ENCODE measurements at places on chromosomes 2 and 18.

DNA sequence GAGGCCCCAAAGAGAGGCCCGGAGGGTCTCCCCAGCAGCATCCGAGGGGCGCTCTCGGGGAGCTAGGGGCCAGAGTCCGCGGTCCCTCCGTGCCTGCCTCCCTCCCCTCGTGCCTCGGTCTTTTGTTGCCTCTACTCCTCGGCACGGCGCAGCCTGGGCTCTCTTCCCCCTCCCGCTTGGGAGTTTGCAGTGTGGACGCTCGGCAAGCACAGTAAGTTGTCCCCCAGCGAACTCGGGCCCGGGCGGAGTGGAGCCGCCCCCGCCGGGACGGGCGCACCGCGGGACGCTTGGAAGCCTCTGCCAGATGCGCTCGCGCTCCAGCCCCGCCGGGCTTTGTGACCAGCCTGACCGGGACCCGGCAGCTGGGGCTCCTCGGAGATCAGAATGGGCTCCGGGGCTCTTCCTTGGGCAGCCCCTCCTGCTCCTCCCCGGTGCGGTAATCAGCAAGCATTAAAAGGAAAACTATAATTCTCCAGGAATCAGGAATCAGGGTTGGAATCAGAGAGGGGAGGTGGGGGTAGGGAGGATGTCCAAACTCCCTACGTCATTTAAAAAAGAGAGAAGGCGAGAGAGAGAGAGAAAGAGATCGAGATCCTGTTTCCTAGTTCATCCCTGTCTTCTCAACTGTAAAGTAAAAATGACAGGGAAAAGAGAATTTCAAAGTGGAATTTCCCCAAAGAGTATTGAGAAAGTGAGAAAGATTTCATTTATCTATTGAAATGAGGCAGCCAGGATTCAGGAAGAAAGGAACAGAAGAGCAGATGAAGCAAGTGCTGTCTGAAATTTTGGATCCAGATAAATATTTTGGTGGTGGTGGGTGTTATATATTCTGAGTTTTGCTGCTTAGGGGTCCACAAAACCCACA is 786 bp upstream of the TMEM200C start:
- DNase-seq, result peak; percentile 27

DNA sequence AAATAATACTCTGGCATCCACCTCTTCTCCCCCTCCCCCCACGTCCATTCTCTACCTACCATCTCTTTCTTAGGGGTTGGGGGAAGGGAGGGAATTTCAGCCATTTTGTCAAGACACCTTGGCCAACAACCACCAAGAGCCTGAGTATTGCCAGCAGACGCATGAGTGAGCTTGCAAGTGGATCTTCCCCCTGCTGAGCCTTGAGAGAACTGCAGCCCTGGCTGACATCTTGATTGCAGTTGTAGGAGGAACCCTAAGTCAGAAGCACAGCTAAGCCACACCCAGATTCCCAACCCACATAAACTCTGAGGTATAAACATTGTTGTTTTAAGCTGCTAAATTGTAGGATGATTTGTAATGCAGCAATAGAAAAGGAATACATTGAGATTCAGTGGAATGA is 165.6 kb downstream of the TMEFF2 start:
- DNase-seq, result no peak

GRCh38 chr2:20052229-20052851 is 912 bp upstream of the LAPTM4A start:
- DNase-seq, result no peak

DNA sequence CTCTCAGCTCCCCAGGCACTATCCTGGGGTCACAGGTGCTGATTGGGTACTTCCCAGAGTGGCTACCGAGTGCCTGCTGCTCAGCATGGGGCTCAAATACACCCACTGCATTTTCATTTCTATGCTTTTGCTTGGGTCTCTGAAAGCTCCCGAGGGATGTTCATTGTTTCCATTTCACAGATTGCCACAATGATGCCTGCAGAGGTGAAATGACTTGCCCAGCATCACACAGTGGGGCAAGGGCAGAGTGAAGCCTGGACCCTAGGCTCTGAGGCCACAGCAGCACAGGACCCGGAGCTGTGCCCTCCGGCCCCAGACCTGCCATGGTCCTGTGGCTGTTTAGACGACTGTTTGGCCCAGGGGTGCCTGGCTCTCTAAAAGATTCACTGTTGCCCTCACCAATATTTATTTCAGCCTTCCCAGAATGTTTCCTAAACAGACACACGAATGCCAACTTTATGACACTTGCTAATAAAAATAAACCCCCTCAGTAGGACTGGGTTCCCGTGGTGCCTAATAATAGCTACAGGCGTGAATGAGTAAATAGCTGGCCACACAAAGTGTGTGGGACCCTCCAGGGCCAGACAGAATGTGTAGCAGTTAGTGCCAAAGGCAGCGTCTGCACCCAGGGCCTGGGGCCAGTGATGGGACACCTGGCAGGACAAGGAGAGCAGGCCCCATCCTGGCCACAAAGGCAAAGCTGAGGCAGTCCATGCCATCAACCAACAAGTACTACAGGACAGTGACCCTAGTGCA is 11.5 kb upstream of the ST8SIA5 start:
- no peak for DNase-seq

GRCh38 chr2:217826520-217826919 is 176.3 kb downstream of the TNS1 start:
- DNase-seq, result peak; percentile 76

DNA sequence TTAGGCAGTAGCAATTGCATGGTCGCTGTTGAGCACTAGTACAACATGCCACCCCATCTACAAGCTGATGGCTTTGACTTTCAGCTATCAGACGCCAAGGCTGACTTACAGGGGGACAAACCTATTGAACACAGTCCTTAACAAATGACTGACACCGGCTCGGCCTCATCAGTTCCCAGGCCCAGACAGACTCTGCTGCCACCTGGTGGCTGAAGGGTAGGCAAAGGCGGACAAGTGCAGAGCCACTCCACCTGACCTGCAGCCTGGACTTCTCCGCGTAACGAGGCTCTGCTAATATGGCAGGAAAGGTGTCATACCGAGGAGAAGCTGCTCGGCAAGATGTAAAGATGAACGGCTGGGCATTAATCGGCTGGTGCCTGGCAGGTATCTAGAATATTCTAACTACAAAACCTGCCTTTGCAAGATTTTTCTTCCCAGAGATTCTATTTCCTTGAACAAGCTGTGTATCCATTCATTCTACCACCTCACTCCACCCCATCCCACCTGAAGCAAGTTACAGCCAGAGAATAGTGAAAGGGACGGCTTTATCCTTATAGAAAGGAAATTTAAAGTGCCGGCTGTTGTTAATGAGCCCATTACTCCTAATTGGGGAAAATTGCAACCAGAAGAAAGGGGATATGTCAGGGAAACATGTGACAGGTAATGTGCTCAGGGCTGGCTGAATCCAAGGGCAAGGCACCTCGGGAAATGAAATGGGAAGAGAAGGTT is 67.4 kb downstream of the STEAP3 start:
- peak; percentile 55 for DNase-seq

DNA sequence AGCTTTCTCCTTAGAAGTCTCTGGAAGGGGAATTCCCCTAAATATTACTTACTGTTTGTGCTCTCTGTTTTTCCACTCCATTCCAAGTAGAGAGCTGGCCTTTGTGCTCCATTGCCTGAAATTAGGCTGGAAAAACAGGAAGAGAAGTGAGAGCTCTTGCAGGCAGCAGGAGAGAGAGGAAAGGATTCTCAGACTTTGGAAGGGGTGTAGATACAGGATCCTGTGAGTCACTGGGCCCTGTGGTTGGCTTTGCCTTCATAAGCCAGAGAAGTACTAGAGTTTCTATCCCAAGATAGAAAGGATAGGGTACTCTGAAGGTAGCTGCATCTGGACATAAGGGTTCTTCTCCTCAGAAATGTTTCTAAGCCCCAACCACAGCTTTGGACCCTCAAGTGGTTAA is 188.9 kb downstream of the CMPK2 start:
- no peak for DNase-seq

GRCh38 chr18:23650968-23651927 is 11.5 kb downstream of the ANKRD29 start:
- DNase-seq, result no peak

- DNase-seq, result no peak
Measured at GRCh38 chr2:16005389-16005788, 65.0 kb downstream of the MYCN start.

DNA sequence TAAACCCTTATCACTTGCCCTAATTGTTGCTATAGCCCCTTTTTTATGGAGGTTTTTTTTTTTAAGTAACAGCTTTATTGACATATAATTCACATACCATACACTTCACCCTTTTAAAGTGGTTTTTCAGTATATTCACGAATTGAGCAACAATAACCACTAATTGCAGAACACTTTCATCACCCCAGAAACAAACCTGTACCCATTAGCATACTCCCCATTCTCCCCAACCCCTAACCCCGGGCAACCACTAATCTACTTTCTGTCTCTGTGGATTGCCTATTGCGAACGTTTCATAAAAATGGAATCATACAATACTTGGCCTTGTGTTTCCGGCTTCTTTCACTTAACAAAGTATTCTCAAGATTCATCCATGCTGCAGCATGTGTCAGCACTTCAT is 213.6 kb downstream of the ATAD2B start:
- no peak for DNase-seq

GRCh38 chr18:13414521-13414920 is 196.0 kb downstream of the LDLRAD4 start:
- DNase-seq, result no peak

DNA sequence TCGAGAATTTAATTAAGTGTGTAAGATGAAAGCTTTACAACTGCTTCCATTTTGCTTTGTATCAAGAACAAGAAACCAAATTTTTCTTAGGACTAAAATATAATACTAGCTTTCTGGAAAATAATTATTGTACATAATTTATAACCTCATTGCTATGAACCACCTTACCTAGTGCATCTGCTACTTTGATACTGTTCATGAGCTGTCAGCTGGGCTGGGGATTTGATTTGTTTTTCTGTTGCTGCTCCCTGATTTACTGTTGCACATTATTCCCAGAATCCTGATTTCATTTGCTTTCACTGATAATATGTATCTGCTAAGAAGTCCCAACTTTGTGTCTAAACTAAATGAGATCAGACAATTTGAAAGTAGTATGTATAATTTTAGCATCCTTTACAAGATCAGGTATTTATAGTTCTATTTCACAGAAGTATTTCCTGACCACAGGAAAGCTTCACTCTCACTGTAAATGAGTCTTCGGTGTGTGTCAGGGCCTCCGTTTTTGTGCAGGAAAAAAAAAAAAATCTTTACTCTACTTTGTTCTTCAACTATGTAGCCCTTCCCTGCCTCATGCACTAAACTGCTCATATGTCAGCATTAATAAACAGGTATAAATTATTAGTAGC is 105.6 kb upstream of the CCDC150 start:
- no peak for DNase-seq

DNA sequence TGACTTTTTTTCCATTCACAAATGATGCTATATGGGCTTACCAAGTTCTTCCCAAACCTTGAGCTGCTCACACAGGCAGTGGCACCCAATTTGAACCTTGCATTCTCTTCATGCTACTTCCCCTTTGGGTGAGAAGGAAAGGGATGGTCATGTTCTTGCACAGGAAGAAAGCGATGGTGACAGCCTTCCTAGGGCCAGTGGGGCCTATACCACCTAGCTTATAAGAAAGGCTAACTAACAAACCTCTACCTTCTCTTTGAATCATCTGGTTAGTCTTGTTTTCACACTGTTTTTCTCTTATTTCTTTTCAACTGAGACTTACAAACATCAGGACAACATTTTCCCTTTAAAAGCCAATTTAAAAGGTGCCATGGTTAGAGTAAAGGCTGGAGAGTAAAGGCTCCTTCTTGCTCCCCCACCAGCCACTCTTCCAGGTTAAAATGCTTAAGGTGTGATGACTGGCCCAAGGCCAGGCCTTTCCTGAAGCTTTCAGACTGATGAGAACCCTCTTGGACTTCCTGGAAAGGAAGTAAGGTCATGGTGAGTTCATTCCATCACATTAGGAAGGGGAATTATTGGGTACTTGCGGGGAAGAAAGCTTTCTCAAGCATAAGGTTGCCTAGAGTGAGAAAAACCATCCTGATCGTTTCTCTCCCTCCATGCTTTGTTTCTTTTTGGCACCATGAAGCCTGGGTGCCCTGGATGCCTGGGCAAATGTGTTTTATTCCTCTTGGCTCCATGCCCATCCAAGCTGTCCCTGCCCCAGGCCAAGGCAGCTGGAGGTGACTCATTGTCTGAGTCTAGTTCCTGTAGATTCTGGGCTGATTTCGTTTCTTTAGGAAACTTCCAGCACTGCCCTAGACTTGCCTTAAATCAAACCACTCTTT is 41.4 kb upstream of the ITGB6 start:
- peak; percentile 69 for DNase-seq

- no peak for DNase-seq
Measured at GRCh38 chr2:109439390-109439786, 174.4 kb downstream of the SEPTIN10 start.

GRCh38 chr2:12797815-12798214 is 81.1 kb downstream of the TRIB2 start:
- no peak for DNase-seq

GRCh38 chr2:23452853-23453420 is 68.0 kb downstream of the KLHL29 start:
- no peak for DNase-seq

DNA sequence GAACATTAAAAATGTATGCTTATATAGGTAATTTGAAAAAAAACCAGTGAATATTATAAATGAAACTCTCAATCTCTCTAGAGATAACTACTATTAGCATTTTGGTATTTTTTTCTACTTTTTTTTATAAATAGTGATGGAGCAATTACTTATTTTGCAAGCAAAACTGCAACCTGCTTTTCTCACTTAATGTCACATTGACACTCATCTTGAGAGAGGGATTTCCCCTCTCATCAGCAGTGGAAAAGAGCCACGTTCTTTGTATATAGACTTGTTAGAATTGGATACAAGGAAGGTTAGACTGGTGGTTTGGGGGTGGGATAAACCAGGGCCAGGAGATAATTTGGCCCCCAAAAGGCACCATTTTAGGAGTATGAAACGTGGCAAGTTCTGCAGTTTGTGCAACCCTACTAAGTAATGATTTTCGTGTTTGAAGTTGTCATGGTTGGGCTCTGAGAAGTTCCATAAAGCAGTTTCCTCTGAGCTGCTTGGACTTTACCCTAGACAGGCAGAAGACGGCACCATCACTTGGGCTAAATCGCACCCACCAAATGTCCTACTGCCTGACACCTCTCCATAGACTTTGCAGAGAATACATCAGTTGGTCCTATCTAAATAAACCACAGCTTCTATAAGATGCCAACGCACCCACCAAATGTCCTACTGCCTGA is 194.0 kb downstream of the ACTR3 start:
- DNase-seq, result no peak

DNA sequence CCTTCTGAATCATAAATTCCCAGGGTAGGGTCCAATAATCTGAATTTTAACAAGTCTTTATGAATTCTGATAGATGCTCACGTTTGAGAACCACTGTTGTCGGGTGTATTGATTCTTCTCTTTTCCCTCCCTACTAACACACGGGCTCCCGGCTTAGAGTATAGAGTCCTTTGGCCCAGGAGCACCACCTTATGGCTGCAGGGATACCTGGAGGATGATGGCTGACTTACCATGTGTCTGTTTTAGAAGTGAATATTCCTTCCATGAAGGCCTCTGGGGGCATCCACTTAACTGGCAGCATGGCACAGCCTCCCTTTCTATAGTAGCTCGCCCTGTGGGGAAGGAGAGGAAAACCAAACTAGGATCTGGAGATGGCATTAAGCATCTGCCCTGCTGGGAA is 91.7 kb downstream of the CLIP4 start:
- no peak for DNase-seq

Data from mucosa of gallbladder (tissue), 1 donor.